ENCODE measurements at places on chromosomes 1 and 21.

DNA sequence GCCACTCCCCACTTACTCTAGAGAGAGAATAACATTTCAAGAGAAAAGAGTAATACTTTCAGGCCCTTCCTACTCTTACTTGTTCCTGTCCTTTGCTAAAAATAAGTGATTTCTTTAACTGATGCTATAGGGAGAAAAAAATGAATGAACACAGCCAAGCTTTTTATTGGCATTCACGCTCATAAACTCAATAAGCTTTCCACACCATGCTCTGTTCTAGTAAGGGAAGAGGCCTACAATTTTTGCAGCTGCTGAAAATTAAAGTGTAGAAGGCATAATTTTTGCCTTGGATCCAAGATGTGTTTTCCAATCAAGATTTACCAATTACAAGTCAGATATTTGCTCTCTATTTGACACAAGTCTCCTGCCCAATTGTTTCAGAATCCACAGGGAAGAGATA is 188.1 kb upstream of the RGS18 start:
- DNase-seq, result no peak

DNA sequence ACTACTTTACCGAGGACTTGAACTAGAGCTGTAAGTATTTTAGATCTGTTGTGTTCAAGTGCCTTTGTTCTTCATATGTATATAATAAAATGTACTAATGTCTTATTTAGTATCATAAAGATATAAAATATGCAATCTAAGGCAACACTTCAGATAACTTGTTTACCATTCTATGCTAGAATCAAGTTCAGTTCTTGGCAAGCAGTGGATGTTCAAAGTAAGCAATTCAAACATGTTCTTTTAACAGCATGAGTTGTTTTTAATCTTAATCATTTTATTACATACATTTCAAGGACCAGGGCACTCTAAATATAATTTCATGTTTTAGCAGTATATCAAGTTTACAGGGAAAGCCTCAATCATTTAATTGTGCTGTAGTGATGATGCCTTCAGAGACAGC is 47.0 kb downstream of the ZC3H11B start:
- DNase-seq, result no peak

DNA sequence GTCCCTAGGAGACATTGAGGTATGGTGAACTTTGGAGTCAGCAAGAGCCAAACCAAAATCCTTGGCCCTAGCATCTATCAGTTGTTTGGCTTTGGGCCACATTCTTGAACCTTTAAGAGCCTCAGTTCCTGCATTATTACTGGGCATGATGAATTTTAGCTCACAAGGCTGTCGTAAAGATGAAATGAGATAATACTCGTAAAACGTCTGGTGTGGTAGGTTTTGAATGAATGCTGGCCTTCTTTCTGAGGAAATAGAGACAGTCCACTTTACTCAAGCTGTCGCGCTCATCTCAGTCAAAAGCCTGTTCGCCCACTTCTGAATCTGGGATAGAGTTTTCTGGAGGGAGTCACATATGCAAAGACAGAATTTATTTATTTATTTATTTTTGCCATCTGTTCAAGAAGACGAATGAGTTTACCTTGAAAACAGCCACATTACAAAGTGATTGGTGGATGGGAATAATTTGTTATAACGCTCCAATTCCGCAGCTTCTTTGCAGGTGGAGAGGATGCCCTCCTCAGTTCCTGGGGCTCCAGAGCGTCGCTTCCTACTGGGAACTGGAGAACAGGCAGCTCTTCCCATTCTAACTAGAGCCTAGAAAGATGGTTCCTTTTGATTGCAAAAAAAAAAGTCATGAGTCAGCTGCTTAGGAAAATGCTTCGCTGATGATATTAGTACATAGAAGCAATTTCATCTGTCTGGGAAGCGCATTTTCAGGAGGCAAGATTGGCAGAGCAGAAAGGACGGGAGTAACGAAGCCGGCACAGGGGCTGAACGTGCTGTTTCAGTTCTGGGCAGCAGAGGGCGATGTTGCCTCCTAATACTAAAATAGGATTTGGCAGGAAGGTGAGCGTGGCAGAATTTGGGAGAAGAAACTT is 49.9 kb upstream of the CYP2J2 start:
- DNase-seq, result peak; percentile 61

DNA sequence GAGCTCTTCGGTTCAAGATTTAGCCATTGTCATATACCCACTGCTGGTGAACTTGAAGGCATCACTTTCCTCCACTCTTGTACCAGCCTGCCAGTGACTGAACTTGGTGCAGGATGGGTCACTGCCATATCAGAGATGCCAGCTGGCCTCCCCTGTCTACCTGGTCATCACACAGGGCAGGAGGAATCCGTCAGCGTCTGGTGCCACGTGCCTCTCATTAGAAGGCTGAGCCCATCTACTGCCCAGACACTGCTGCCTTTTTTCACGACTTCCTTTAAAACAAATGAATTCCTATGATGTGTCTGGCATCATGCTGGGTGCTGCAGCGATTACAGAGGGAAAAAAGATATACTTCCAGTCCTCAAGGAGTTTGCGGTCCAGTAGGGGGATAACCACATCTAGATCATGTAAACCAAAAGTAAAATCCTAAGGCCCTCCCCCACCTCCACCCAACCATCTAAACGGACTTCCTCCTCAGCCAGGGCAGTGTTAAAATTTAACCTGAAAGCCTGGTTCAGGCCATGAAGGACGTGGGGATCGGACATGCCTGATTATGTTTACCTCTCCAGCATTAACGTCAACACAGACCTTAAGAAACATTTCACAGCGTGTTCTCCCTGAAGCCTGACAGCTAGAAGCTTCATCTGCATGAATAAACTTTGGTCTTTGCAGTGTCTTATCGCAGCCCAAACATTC is 29.2 kb upstream of the PDE9A start:
- no peak for DNase-seq

DNA sequence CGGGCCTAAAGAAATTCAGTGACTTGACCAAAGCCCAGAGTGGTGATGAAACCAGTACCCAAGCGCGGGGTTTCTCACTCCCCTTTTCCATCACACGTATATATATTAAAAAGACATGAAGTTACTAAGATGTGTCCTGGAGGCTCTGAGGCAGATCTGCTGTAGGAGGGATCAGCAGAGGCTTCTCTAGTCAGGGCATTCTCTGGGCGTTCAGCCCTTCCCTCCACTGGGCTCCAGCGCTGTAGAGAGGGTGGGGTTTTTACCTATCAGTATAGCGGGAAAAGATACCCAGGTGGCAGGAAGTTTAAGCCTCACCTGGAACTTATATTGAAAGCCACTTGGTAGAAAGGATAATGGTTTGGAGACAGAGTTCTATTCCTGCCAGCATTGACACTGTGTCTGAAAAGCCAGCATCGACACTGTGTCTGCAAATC is 862 bp upstream of the PLEKHO1 start:
- no peak for DNase-seq

GRCh38 chr1:59565611-59566410 is 248.9 kb upstream of the HOOK1 start:
- peak; percentile 63 for DNase-seq

All from fibroblast of skin of back (primary cell).